ENCODE measurements at places on chromosomes 13 and 19. TPM values are rescaled to one million over a fixed set of nuclear protein-coding genes. Genes with fewer than 3 reads are reported as not detected.

DNA sequence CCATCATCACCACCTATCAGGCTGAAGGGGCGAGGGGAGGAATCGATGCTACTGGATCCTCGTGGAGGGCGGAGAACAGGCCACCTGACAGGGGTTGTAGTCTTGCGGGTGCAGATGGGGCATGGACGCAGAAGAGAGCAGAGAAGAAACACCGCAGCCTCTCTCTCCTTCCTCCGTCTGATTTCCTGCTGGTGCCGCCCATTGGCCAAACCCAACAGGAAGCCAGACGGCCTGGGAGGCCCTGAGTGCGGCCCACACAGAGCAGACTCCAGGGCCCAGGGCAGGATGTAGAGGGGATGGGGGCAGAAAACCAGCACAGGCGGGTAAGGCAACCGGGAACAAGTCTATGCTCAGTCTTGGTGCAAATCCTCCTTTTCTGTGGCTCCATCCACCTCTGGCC is 15.4 kb downstream of the CEBPA start:
- ATAC-seq = no peak

DNA sequence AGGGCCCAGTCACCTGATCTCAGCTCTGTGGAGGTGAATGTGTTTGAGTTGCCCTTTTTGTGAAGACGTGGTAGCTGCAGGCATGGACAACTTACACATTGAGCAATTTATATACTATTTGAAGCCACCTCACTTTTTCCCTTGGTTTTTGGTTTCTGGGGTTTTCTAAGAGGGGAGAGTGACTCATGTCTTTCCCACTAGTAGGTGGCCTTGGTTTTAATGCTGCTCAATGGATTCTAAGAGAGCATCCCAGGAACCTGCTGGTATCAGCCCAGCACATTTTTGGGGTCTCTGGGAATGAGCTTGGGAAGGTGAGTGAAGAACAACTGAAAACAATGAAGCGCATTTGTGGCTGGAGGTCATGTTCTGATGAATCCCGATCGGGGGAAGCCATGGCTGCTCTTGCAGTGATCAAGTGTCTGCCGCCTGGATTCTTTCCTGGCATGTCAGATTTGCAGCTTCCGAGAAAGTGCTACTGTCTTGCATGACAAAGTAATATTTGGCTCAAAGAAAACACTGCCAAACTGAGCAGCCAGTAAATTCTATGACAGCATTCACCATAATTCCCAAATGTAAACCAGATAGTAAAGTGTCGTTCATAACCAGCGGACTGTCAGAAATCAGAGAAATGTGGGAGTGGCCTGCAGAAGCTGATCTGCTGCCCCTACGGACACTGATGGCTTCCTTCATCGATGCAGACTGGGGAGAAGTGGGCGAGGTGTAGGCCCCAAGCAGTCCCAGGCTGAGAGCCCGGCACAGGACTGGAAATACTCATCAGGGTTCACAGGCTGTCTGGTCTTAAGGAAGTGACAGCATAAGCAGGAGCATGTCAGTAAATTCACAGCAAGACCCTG is 98.7 kb downstream of the COL4A2 start:
- no peak for ATAC-seq

Gene DIAPH3
- total RNA-seq = 0.49 TPM

Gene CEACAM4
- 2.6 TPM for total RNA-seq

Gene TRAPPC5
- 64.6 TPM for total RNA-seq

Data from gastroesophageal sphincter (tissue), 4 donors.